ENCODE measurements at places on chromosomes 3 and 15.

DNA sequence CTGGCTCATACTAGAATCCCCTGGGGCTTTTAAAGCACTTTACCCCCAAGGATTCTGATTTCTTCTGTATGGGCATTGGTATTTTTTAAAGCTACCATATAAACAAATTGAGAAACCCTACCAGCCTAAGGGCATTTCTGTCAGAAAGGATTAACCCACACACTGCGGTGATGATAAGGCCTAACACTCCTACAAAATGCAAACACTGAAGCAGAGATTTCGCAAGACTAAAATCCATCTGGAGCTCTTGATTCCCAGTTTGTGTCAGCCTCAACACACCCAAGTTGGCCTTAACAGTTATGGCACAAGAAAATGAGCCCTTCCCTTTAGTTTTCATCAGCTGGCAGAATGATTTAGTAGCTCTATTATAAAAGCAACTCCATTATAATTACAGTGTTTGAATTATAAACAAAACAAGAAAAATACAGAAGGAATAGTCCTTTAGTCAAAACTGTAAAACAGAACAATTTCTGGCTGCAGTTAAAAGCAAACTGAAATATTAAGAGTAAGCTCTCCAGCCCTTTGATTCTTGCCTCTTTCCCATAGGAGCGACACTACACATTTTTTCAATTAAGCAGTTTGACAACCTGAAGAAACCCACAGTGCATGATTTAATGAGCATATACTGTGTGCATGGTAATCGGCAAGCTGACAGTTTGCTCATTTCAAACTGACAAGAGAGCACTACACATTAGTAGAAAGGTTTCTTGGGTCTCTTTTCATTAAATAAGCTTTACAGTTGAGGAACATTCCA lies 441.2 kb downstream of the FHIT start:
- no peak for DNase-seq

GRCh38 chr3:190586631-190587011 lies 72.7 kb downstream of the IL1RAP start:
- no peak for DNase-seq

GRCh38 chr3:43709022-43709421 lies 18.3 kb downstream of the ABHD5 start:
- no peak for DNase-seq

DNA sequence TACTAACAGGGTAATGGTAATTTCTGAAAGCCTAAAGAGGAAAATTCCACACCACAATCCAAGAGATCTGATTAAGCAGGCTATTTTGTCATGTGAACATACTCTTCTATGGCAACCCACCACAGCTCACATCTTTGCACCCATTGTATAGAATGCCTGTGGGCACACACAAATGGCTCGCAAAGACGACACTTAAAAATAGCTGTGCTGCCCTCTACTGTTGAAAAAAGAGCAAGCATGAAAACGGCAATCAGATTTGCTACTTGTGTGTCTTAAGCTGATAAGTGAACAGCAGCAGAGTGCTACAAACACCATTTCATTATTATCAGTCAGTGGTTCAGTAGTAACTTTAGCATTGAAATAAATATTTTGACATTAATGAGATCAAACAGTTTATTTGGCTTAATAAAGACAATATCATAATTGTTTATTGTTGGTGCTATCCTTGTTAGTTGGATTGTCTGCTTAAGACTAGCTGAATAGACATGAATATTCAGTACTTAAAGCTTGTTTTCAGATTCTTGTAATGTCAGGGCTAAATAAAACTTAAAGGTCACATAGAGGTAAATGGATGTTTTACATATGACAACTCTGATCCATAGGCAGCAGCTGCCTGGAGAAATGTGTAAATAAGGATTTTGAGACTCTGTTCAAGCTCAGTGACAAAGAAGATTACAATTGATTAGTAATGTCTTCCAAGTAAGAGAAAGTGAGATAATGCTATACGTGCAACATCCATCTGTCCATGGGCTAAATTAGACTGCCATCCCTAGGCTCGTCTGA lies 199.1 kb downstream of the LRRN1 start:
- DNase-seq: no peak

- DNase-seq: no peak
These were observed 96.6 kb downstream of the SLC9A9 start for GRCh38 chr3:143751643-143752178.

GRCh38 chr3:170410428-170411029 lies 8.1 kb upstream of the CLDN11 start:
- no peak for DNase-seq

DNA sequence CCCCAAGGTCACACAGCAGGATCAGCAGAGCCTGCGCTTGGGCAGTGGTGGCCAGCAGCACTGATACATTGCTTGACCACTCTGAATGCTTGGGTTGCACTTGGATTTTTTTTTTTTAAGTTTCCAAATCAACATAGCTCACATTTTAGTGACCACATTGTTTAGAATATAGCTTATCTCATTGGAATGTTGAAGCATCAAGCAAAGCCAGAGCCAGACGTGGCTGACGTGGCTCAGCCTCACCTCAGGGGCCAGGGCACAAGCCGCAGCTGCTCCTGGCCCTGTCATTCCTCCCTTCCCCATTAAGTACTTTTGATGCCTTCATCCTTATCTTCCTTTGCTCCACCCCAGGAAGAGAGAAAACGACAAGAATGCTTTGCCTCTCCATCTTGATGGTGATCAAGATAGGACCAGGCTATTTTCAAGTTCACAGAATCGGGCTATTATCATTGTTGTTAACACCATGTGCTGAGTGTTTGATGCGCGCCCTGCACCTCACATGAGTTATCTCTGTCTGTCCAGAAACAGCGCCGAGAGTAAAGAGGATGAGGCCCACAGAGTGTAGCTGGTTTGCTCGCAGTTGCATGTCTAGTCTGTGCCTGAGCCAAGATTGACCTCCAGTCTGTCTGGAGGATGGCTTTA lies 75.8 kb downstream of the AAGAB start:
- peak; percentile 59 for DNase-seq

DNA sequence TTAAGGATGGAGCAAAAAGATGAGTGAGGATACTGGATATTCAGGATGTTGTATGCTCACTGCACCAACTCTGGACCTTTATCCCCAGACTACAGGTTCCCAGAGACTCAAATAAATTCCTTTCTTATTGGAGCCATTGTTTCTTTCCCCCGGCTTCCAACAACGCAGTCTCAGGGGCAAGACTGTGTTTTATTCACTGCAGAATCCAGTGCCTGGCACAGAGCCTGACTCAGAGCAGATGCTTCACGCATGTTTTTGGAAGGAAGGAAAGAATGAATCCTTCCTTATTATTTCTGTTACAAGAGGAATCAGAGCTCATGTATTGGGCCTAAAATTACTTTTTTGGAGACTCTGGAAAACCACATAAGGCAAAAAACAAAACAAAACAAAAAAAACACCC lies 96.0 kb upstream of the VGLL4 start:
- no peak for DNase-seq

DNA sequence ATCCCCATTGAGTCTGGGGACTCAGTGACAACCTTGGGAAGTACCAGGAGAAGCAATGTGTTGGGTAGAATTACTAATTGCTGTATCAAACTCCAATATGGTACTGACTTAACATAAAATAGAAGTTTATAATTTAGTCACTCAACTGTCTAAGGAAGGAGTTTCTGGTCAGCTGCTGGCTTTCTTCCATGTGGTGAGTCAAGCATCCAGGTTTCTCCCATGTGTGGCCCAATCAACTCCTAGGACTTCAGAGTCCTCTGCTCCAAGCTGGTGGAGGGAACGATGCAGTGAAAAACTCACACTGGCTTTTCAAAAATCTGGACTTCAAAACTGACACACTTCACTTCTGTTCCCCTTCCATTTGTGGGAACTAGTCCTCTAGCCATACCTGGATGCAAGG lies 25.2 kb downstream of the WNT5A start:
- DNase-seq: no peak

- peak; percentile 55 for DNase-seq
These were observed 18.8 kb downstream of the PLXNB1 start for GRCh38 chr3:48411041-48411588.

DNA sequence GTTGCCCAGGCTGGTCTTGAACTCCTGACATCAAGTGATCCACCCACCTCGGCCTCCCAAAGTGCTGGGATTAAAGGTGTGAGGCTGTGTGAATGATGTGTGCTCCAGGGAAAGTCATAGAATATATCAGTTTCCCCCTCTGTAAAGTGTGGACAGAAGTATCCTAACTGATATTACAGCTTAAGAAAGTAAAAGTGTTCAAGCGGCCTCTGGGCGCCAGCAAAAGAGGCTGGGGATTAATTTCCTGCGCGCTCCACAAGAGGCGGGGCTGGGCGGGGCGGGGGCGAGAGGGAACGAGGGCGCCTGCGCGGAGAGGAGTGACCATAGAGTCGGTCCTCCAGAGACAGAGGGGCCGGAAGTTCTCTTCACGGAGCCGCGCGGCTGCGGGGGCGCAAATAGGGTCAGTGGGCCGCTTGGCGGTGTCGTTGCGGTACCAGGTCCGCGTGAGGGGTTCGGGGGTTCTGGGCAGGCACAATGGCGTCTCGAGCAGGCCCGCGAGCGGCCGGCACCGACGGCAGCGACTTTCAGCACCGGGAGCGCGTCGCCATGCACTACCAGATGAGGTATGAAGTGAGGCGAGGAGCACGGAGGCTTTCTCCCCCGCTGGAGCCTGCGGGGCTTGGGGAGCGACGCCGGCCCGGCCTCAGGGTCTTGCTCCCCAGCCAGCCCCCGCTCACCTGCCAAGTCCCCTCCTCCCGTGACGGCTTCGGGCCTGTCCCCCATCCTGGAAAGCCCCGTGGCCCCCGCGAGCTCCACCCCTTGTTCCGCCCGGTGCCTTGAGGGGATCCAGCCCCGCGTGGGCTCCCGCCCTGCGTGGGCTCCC lies at the start of gene JAGN1:
Gene JAGN1 (plus strand): TSS at position 362 of the 823 bp plus-strand sequence. CDS start 113 bp downstream, at position 475.
- peak; percentile 95 for DNase-seq

- DNase-seq: no peak
These were observed at the start of gene GABRB3 for GRCh38 chr15:26772154-26773066. GABRB3 (minus strand) TSS chr15:26773066.

- DNase-seq: peak; percentile 44
These were observed 101.0 kb upstream of the IQSEC1 start for GRCh38 chr3:13174011-13174802.
